ENCODE measurements at places on chromosomes 5 and 9. TPM values are rescaled to one million over a fixed set of nuclear protein-coding genes. Genes with fewer than 3 reads are reported as not detected.

Gene ERCC8
- total RNA-seq = 18.0 TPM

Gene SPINK4
- total RNA-seq = not detected

Gene ADGRV1
- total RNA-seq = under 0.01 TPM

Gene KCTD16
- 0.19 TPM for total RNA-seq

Gene HAVCR2
- total RNA-seq = 0.67 TPM

Gene SLC25A2
- total RNA-seq = 0.48 TPM

Gene FOXI1
- total RNA-seq = under 0.01 TPM

Gene SLC45A2
- 0.10 TPM for total RNA-seq

Gene MYO10
- 133 TPM for total RNA-seq

Gene PTGR1
- total RNA-seq = 30.1 TPM

Data from vein endothelial cell (primary cell).